ENCODE measurements at places on chromosomes 6 and 20.
A peak's percentile ranks its signal among the peaks of the same experiment; 100 is the strongest.

DNA sequence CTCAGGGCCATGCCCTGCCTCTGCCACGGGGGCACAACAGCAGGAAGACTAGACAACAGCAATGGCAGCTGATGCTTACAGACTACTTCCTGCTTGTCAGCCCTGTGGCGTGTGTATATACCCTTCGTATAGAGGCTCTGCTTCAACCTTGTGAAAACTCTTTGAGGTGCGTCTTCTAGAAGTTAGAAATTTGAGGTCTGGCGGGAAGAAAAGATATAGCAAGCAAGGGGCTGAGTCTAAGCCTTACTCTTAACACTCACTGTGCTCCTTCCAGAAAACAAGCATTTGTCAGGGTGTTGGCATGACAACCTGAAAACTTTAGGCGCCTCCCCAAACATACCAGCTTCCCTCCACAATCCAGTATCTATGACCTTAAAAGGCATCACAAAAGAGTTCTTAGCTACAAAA lies 33.3 kb downstream of the JPH2 start:
- H3K4me3 ChIP-seq, result no peak overlapping the region
- peaks cover 12% of the 10 kb centered on the region for H3K27me3 ChIP-seq
- H3K27ac ChIP-seq, result no peak overlapping the region

DNA sequence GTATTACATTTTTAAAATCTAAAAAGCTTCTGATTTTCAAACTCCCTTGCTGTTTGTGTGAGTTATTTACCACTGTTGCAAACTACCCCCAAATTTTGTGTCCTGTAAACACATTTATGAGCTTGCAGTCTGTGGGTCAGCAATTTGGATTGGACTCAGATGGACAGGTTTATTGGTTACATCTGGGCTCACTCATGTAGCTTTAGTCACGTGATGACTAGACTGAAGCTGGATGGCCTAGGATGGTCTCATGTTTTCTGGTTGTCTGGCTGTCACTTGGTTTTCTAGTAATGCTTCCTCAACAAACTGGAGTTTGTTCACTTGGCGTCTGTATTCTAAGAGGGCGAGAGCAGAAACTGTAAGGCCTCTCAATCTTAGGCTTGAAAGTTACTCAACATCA lies 12.2 kb upstream of the C6orf58 start:
- no peak for DNase-seq
- no peak overlapping the region for H3K4me3 ChIP-seq
- no peak overlapping the region for H3K27ac ChIP-seq
- H3K4me1 ChIP-seq, result no peaks in the 10 kb centered on the region

- H3K4me3 ChIP-seq, result no peak overlapping the region
- H3K27me3 ChIP-seq, result peaks cover 7% of the 10 kb centered on the region
- H3K4me1 ChIP-seq, result peaks cover 17% of the 10 kb centered on the region
- peaks cover 1% of the 10 kb centered on the region for H3K36me3 ChIP-seq
- no peak overlapping the region for H3K27ac ChIP-seq
These were observed 5.9 kb upstream of the NQO2 start for GRCh38 chr6:2993755-2994317.

DNA sequence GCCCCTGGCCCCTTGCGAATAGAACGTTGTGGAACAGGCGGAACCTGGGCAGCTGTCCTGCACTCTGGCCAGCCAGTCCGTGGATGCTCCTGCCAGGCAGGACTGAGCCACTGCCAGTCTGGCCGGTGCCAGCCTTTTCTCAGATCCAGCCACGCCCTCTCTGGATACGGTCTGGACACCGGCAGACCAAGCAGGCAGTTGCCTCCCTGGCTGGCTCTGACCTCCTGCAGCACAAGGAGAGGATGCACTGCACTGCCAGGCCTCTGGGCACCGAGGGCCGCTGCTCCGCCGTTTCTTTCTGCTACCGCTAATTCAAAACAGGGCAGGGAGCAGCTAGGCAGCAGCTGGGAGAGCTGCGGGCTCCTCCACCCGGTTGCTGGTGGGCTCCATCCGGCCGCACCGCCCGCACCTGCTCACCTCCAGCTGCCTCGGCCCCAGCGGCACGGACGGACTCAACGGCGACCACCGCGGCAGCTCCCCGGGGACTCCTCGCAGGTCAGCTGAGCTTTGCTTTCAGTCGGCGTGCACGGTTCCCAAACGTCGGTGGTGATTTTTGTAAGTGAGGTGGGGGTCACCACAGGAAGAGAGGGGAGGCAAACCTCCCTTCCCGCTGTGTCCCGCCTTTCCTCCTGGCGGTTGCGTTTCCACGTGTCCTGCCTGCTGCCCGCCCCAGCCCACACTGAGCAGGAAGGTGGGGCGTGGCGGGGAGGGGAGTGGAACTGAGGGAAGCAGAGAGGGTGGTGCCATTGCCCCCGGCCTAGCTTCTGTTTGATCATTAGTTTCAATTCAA lies 30.3 kb upstream of the AFDN start:
- no peak for DNase-seq
- no peaks in the 10 kb centered on the region for H3K36me3 ChIP-seq
- no peak overlapping the region for H3K27ac ChIP-seq
- peaks cover 8% of the 10 kb centered on the region for H3K4me1 ChIP-seq
- H3K27me3 ChIP-seq, result peaks cover 62% of the 10 kb centered on the region

DNA sequence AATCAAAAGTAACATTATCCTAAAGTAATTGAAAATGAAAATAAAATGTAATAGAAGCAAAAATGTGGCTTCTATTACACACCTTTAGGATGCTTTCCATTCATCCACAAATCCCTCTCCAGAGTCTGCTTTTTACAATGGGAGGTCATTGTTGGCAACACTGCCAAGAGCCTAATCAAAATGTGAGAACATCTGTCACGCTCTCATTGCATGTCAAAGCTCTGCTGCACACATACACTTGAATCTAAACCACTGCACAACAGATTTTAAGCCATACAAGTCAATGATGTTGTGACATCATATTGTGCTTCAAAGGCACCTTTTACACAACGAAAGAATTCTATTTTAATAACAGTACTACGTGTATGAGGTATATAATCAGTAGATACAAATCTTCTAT lies 82.1 kb downstream of the PREP start:
- no peak overlapping the region for H3K4me3 ChIP-seq
- H3K4me1 ChIP-seq, result peaks cover 2% of the 10 kb centered on the region
- H3K36me3 ChIP-seq, result peaks cover 19% of the 10 kb centered on the region
- H3K27me3 ChIP-seq, result no peaks in the 10 kb centered on the region

GRCh38 chr20:18191306-18191705 lies 53.6 kb downstream of the KAT14 start:
- peaks cover 14% of the 10 kb centered on the region for H3K4me1 ChIP-seq
- no peak overlapping the region for H3K27ac ChIP-seq
- H3K4me3 ChIP-seq, result no peak overlapping the region
- no peaks in the 10 kb centered on the region for H3K27me3 ChIP-seq
- no peak for DNase-seq
- H3K36me3 ChIP-seq, result peaks cover 8% of the 10 kb centered on the region

GRCh38 chr6:11110921-11111768 lies at the start of gene ERVFRD-1:
TSS of gene ERVFRD-1 (minus strand) at chr6:11111725. CDS start at chr6:11105310, 6,415 bp downstream.
- H3K4me1 ChIP-seq, result peaks cover 17% of the 10 kb centered on the region
- H3K27ac ChIP-seq, result no peak within 1 kb of the TSS
- H3K36me3 ChIP-seq, result peaks cover 3% of the 10 kb centered on the region
- no peaks in the 10 kb centered on the region for H3K27me3 ChIP-seq
- DNase-seq, result no peak

DNA sequence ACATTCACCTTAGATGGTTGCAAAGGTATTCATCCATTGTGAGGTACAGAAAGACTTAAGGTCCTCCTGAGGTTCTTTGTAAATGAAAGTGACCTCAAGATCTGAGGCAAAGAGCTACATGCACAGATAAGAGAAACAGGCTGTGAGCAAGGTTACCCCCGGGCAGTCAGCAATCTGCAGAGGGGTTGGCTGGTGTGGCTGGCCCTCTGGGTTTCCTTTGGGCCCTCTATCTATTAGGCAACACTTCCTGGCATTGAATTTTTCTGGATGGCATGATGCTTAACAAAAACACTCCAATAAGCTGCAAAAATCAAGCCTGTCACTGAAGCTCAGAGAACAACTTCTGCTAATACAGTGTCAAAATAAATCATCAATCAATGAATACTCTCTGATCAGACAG lies 48.9 kb upstream of the RALGAPA2 start:
- no peaks in the 10 kb centered on the region for H3K36me3 ChIP-seq
- H3K4me1 ChIP-seq, result no peaks in the 10 kb centered on the region
- no peak overlapping the region for H3K27ac ChIP-seq
- H3K27me3 ChIP-seq, result peaks cover 39% of the 10 kb centered on the region
- DNase-seq, result no peak
- no peak overlapping the region for H3K4me3 ChIP-seq

DNA sequence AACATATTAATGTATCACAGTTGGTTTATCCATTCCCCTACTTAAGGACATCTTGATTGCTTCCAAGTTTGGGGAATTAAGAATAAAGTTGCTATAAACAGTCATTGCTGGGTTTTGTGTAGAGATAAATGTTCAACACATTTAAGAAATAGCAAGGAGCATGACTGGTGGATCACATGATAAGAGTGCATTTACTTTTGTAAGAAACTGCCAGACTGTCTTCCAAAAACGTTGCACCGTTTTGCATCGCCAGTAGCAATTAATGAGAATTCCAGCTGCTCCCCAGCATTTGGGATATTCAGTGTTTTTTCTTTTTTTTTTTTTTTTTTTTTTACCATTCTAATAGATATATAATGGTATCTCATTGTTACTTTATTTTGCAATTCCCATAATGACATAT lies 695.7 kb upstream of the GJE1 start:
- DNase-seq, result no peak
- no peak overlapping the region for H3K27ac ChIP-seq
- H3K4me1 ChIP-seq, result no peaks in the 10 kb centered on the region
- H3K4me3 ChIP-seq, result no peak overlapping the region
- no peaks in the 10 kb centered on the region for H3K27me3 ChIP-seq

- no peak for DNase-seq
- H3K4me3 ChIP-seq, result no peak overlapping the region
- no peaks in the 10 kb centered on the region for H3K27me3 ChIP-seq
- H3K4me1 ChIP-seq, result no peaks in the 10 kb centered on the region
- H3K27ac ChIP-seq, result no peak overlapping the region
These were observed 167.7 kb upstream of the BMP5 start for GRCh38 chr6:56043076-56043475.

DNA sequence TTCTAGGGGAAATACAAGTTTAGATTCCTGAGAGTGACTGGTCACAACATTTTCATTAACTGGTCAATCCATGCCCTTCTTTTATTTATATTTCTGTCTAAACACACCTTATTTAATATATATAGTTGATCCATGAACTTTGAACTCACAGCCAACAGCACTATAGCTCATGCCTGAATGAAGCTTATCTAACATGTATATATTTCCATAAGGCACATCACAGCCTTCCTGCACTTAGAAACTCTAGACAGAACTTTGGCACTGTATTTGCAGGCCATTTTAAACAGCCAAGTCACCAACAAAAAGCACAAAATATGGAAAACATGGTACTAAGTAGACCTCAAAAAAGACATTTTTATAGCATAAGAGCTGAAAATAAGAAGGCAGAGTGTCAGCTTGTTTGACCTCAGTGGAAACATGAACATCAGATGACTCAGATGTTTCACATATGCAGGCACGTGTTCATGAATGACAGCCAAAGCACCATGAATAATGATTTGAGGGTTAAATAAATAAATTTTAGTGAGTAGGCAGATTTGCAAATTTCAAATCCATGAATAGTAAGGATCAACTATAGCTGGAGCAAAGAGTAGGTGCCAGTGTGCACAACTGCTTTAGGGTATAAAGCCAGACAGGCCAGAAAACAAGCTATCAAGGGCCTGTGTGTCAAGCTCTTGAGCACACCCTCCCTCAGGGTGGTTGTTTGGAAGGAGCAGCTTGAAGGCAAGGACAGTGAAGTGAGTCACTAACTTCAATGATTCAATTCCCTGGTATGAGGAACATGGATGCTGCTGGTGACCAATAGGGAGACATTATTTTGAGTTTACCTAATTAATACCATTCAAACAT lies 88.9 kb upstream of the NT5E start:
- no peak for DNase-seq
- H3K27me3 ChIP-seq, result peaks cover 3% of the 10 kb centered on the region
- no peaks in the 10 kb centered on the region for H3K36me3 ChIP-seq

- no peaks in the 10 kb centered on the region for H3K4me1 ChIP-seq
- peaks cover 27% of the 10 kb centered on the region for H3K27me3 ChIP-seq
- no peak for DNase-seq
- no peak overlapping the region for H3K4me3 ChIP-seq
- H3K36me3 ChIP-seq, result no peaks in the 10 kb centered on the region
These were observed 16.9 kb upstream of the UQCC2 start for GRCh38 chr6:33728438-33728837.

GRCh38 chr20:40607927-40608326 lies 81.1 kb downstream of the MAFB start:
- no peak overlapping the region for H3K4me3 ChIP-seq
- H3K4me1 ChIP-seq, result no peaks in the 10 kb centered on the region
- no peaks in the 10 kb centered on the region for H3K36me3 ChIP-seq
- H3K27me3 ChIP-seq, result peaks cover 2% of the 10 kb centered on the region
- DNase-seq, result no peak
- H3K27ac ChIP-seq, result no peak overlapping the region

DNA sequence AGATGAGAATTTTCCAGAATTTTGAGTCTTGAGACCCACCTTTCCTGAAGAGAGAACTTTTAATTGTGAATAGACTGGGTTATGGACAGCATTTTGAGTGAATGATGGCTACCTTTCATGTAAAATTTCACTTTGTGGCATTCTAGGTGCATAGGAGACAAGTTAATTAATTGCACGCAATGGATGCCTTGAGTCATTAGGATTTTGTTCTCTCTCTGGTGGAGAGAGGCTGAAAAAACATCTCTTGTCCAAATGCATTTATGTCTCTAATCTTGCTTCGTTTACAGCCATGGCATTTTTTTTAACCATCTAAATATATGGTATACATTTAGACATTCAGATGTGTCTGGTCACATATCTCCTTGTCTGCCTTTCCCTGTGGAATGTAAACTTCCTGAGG lies 3.1 kb downstream of the RHAG start:
- H3K27me3 ChIP-seq, result no peaks in the 10 kb centered on the region
- no peaks in the 10 kb centered on the region for H3K4me1 ChIP-seq
- no peak overlapping the region for H3K4me3 ChIP-seq
- no peaks in the 10 kb centered on the region for H3K36me3 ChIP-seq
- no peak overlapping the region for H3K27ac ChIP-seq

- H3K27ac ChIP-seq, result no peak overlapping the region
- H3K36me3 ChIP-seq, result no peaks in the 10 kb centered on the region
- DNase-seq, result no peak
- H3K27me3 ChIP-seq, result peaks cover 3% of the 10 kb centered on the region
- no peaks in the 10 kb centered on the region for H3K4me1 ChIP-seq
These were observed 323.9 kb downstream of the LAMA2 start for GRCh38 chr6:129206821-129207220.

- no peaks in the 10 kb centered on the region for H3K36me3 ChIP-seq
- no peak overlapping the region for H3K4me3 ChIP-seq
- DNase-seq, result peak; percentile 72
- H3K4me1 ChIP-seq, result peaks cover 15% of the 10 kb centered on the region
These were observed 19.0 kb downstream of the DLL1 start for GRCh38 chr6:170271771-170272314.

DNA sequence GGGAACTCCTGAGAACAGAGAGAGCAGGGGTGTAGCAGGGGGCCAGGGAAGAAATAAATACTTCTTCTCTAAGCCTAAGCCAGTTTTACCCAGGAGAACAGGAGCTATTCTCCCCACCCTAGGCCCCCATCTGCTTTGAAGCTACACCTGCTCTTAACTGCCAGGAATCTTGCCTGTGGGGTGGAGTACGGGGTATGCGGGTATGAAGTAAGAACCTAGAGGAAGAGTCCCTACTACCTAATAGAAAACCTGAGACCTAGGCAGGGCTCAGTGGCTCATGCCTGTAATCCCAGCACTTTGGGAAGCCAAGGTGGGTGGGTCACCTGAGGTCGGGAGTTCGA lies 1.5 kb downstream of the SLC29A1 start:
- peak overlapping the region; percentile 77 for H3K4me3 ChIP-seq
- no peak for DNase-seq
- H3K27me3 ChIP-seq, result no peaks in the 10 kb centered on the region
- peaks cover 33% of the 10 kb centered on the region for H3K4me1 ChIP-seq
- H3K27ac ChIP-seq, result no peak overlapping the region

Measured in activated CD8-positive, alpha-beta memory T cell treated with anti-CD3 and anti-CD28 coated beads, Interleukin-2, amount 10 ng/mL, durations not matched to agents 7 days and 5 days (primary cell).